ENCODE measurements at places on chromosomes 2 and 18.

DNA sequence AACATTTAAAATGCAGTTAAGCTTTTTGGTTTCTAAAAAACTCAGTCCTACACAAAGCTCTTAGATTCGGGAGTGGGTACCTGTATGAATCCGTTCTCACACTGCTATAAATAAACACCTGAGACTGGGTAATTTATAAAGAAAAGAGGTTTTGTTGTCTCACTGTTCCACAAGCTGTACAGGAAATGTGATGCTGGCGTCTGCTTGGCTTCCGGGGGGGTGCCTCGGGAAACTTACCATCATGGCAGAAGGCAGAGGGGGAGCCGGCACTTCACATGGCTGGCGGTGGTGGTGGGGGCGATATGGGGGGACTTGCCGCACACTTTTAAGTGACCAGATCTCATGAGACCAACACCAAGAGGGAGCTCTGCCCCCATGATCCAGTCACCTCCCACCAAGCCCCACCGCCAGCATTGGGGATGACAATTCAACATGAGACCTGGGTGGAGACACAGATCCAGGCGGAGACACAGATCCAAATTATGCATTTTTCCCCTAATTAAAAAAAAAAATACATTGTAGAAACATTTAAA, 222.5 kb downstream of the GBX2 start:
- no peak overlapping the region for H3K4me3 ChIP-seq
- no peak overlapping the region for H3K27ac ChIP-seq
- H3K4me1 ChIP-seq = peaks cover 2% of the 10 kb centered on the region
- DNase-seq = no peak

DNA sequence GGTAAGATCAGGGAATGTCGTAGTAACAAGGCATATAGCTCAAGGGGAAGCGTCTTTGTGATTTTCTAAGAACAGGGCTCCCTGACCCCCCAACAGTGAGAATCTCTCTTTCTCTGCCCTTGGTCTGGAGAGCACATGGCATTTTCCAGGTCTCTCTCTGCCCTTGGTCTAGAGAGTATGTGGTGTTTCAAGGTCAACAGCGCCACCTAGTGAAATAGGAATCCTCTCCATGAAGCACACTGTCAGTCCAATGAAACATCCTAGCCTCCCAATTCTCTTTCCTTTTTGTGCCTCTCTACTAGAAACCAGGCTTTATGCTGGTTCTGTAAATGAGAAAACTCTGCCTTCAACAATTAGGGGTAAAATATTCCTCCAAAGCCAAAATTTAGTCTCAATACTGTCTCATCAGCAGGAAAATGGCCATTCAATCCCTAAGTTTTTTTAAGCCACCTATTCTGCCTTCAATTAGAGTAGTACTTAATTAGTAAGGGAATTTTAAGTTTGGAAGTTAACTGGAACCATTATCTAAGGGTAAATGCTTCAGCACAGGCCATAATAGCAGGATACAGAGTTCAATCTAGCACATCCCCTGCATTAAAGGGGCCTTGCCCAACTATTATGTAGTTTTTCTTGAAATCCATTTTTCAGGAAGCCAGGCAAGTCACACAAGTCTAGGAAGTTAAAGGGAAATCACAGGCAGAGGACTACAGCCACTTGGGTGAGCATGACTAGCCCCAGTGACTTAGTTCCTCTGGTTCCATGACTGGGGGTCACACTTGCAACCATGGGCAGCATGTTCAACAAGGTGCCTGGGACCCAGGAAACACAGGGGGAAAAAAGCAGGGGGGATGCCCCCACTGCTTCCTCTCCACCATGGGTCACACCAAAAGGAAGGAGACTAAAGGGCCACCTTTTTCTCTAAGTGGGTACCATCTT, 12.4 kb downstream of the DYM start:
- peaks cover 2% of the 10 kb centered on the region for H3K27me3 ChIP-seq
- H3K4me1 ChIP-seq = peaks cover 34% of the 10 kb centered on the region
- H3K4me3 ChIP-seq = no peak overlapping the region
- no peak overlapping the region for H3K27ac ChIP-seq

DNA sequence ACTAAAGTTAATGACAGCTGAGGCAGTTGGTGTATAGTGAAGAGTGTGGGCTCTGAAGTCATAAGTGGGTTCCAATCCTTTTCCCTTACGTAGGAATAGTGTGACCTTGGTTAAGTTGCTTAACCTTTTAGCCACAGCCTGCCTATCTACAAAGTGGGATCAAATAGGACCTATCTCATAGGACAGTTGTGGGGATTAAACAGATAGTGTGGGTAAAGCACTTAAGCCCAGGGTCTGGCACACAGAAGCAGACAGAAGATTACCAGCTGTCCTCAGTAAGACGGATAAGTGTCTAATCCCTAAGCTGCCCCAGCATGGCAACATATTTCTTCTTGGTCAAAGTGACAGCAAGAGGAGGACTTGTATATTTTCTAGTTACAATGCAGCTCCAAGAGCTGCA, 28.2 kb downstream of the UBE2F start:
- peak overlapping the region; percentile 80 for H3K27ac ChIP-seq
- peaks cover 5% of the 10 kb centered on the region for H3K27me3 ChIP-seq
- DNase-seq = no peak
- H3K36me3 ChIP-seq = peaks cover 19% of the 10 kb centered on the region

DNA sequence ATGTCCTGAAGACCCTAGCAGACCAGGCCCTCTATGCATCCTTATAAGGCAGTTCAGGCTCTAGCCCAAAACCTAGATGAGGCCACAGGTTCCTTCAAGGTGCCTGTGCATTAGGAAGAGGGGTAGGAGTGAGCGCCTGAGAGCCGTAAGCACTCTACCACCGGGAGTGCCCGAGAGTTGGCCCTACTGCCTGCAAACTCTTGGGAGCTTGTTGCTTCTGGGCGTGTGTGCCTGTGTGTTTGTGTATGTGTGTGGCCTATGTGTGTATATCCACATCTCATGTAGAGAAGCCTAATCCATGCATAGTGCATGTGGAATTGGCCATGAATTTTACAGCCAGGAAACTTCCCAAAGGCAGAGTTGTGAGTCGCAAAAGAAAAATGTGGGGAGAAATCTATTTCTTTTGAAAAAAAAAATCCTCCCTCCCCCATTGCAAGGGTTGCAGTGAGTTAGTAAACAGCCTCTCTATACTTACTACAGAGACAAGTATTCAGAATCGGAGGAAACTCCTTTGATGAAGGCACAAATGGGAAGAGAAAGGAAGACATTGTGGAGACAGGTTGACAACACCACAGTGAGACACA, 96.8 kb downstream of the ADD2 start:
- H3K27ac ChIP-seq = no peak overlapping the region
- H3K4me1 ChIP-seq = no peaks in the 10 kb centered on the region
- no peak overlapping the region for H3K4me3 ChIP-seq
- DNase-seq = no peak
- no peaks in the 10 kb centered on the region for H3K36me3 ChIP-seq

- H3K27ac ChIP-seq = no peak overlapping the region
- H3K4me1 ChIP-seq = no peaks in the 10 kb centered on the region
- DNase-seq = no peak
- peaks cover 4% of the 10 kb centered on the region for H3K36me3 ChIP-seq
- no peak overlapping the region for H3K4me3 ChIP-seq
These were observed 49.5 kb downstream of the ABCB11 start for GRCh38 chr2:168981651-168982050.

DNA sequence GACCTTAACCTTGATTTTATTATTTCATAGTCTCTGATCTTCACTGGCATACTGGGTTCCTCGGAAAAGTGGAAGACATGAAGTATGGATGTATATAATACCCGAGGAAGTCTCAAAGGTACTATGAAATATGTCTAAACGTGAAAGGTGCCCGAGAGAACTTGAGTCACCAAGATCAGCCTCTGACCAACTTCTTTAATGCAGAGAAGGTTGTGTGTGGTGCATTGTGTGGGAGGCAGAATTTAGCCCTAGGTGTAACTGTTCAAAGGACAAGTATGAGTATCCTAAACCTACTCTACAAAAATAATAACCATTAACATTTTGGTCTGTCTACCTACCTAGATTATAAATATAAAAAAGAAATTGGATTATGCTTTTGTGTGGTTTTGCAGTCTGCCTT, 36.1 kb downstream of the OSBPL6 start:
- no peak for DNase-seq
- H3K27me3 ChIP-seq = peaks cover 6% of the 10 kb centered on the region
- no peaks in the 10 kb centered on the region for H3K36me3 ChIP-seq
- no peaks in the 10 kb centered on the region for H3K4me1 ChIP-seq
- no peak overlapping the region for H3K4me3 ChIP-seq

DNA sequence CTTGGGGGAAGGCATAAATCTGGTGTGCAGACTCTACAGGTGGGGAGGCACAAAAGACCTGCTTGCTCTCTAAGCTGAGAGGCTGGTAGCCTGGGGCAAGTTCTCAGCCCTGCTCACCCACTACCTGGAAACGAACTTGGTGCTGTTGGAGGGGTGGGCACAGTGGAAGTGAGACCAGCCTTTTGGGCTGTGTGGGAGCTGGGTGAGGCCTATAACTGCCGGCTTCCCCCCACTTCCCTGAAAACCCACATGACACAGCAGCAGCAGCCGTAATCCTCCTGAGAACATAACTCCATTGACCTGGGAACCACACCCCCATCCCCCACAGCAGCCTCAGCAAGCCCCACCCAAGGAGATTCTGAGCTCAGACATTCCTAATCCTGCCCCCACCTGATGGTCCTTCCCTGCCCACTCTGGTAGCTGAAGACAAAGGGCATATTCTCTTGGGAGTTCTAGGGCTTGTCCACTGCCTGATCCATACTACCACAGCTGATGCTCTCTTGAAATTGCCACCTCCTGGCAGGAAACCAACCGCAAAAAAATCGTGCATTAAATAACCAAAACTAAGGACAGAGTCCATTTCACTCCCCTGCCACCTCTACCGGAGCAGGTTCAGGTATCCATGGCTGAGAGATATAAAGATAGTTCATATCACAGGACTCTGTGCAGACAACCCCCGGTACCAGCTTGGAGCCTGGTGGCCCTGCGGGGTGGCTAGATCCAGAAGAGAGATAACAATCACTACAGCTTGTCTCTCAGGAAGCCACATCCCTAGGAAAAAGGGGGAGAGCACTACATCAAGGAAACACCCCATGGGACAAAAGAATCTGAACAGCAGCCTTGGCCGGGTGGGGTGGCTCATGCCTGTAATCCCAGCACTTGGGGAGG, 178.1 kb downstream of the NDUFA10 start:
- DNase-seq = no peak
- peaks cover 14% of the 10 kb centered on the region for H3K27me3 ChIP-seq
- no peak overlapping the region for H3K4me3 ChIP-seq
- H3K36me3 ChIP-seq = no peaks in the 10 kb centered on the region

GRCh38 chr2:238967031-238967977, 119.4 kb downstream of the TWIST2 start:
- no peak overlapping the region for H3K27ac ChIP-seq
- no peaks in the 10 kb centered on the region for H3K36me3 ChIP-seq
- H3K4me1 ChIP-seq = no peaks in the 10 kb centered on the region

GRCh38 chr2:23504591-23504990, 119.6 kb downstream of the KLHL29 start:
- no peaks in the 10 kb centered on the region for H3K36me3 ChIP-seq
- no peaks in the 10 kb centered on the region for H3K4me1 ChIP-seq
- DNase-seq = no peak
- no peak overlapping the region for H3K27ac ChIP-seq
- peaks cover 2% of the 10 kb centered on the region for H3K27me3 ChIP-seq
- H3K4me3 ChIP-seq = no peak overlapping the region

DNA sequence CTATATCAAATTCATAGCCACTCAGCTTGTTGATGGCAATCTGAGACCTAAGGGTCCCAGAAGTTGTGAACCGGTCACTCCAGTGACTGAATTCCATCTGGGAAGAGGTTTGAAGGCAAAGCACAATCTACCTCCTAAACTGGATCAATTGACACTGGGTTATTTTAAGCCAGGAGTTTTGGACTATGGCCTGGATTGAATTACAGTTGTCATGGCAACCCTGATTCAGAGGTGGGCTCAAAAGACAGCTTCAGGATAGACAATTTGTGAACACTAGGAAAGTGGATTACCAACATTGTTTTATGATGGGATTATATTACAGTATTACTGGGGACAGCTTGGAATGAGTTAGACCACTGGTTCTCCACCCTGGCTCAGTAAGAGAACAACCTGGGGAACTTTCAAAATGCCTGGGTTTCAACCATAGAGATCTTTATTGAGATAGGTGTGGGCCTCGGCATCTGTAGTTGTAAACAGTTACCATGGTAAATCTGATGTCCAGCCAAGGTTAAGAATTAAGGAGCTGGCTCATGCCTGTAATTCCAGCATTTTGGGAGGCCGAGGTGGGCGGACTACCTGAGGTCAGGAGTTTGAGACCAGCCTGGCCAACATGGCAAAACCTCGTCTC, 58.8 kb downstream of the MFSD6 start:
- no peak for DNase-seq
- H3K36me3 ChIP-seq = peaks cover 4% of the 10 kb centered on the region
- no peak overlapping the region for H3K27ac ChIP-seq
- H3K4me3 ChIP-seq = no peak overlapping the region
- H3K27me3 ChIP-seq = peaks cover 3% of the 10 kb centered on the region

DNA sequence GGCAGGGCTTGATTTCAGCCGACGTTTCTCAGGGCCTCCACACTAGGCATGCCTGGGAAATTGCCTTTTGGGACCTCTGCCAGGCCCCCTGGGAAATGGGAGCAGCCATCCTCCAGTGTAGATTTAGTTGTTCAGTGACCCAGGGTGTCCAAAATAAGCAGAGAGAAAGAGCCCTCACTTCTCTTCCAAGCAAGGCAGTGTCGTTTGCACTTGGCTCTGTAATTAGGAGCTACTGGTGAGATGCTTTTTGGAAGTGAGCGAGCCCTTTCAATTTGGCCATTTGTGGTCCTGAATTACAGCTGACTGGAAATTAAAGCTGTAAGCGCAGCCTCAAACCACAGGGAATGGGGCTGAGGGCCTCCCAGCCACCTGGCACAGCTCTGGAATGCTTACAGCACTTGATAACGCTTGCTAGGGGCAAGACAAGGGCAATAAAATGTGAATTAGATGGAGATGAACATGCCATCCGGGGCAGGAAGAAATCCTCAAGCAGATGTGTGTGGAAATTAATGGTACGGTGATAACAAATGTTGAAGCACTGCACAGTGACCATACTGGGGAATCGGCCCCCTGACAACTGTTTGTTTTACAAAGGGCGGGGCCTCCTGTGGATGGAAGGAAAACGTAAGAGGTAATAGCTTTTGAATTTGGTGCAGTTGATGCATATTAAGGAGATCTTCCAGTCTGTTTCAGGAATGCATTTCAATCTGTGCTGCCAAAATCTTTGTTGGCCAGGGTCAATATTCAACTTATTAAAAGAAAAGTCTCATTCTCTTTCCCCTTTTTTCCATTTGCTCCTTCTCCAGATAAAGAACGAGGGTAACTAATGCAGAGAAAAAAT, 173.1 kb downstream of the UXS1 start:
- peaks cover 6% of the 10 kb centered on the region for H3K4me1 ChIP-seq
- peaks cover 2% of the 10 kb centered on the region for H3K27me3 ChIP-seq
- H3K36me3 ChIP-seq = no peaks in the 10 kb centered on the region
- no peak overlapping the region for H3K27ac ChIP-seq
- no peak overlapping the region for H3K4me3 ChIP-seq
- no peak for DNase-seq

GRCh38 chr2:121476684-121477083, 54.0 kb upstream of the RNU4ATAC start:
- H3K4me3 ChIP-seq = peak overlapping the region; percentile 7
- H3K4me1 ChIP-seq = peaks cover 95% of the 10 kb centered on the region
- no peaks in the 10 kb centered on the region for H3K36me3 ChIP-seq
- H3K27me3 ChIP-seq = peaks cover 6% of the 10 kb centered on the region

GRCh38 chr18:11868230-11868629, 17.0 kb downstream of the CHMP1B start:
- H3K36me3 ChIP-seq = no peaks in the 10 kb centered on the region
- H3K27me3 ChIP-seq = peaks cover 3% of the 10 kb centered on the region
- no peaks in the 10 kb centered on the region for H3K4me1 ChIP-seq
- no peak for DNase-seq
- H3K27ac ChIP-seq = no peak overlapping the region
- no peak overlapping the region for H3K4me3 ChIP-seq

- no peak overlapping the region for H3K4me3 ChIP-seq
- no peaks in the 10 kb centered on the region for H3K36me3 ChIP-seq
- H3K27me3 ChIP-seq = peaks cover 9% of the 10 kb centered on the region
- H3K4me1 ChIP-seq = peaks cover 35% of the 10 kb centered on the region
- no peak for DNase-seq
These were observed 61.3 kb upstream of the ITGA4 start for GRCh38 chr2:181395851-181396250.
